Naive thymus-derived CD8-positive, alpha-beta T cell (primary cell): ENCODE measurements at places on chromosomes 4 and X.

GRCh38 chrX:148609515-148610327, 109.3 kb downstream of the AFF2 start:
- no peak for DNase-seq

DNA sequence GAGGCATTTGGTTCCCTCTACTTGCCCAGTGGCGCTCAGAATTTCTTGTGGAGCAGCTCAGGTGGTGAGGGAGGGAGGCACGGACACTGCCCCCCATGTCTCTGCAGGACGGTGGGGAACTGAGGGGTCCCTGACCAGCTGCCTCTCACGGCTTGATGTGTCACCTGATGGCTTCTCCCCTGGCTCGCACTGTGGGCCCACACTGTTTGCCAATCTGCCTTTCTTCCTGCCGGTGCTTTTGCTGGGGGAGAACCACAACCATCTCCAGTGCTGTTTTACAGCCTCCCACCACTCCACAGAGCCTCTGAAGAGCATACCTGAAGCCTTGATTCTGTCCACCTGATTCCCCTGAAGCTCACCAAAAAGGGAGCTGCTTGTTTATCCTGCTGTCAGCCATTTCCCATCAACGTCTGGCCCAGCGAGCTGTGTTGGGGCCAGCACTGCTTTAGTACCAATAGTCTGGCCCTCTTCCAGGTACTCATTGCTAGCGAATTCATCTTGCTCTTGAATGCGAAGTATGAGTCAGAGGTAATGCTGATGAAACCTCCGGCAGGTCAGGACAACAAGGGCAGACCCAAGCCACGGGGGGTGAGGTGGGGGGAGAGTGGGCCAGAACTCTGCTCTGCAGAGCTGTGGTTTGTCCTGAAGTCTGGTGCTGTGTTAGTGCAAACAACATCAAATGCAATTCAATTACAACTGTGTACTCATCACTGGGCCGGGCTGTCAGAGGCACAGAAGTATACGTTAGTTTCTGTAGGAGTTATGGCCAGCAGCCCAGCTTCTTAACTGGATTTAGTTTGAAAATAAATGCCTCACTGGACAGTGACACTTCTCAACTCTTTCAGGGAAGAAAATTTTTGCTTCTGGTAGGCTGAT, 208.3 kb upstream of the JADE1 start:
- no peak for DNase-seq

- no peak for DNase-seq
Observed at GRCh38 chr4:6699388-6699787, 5.7 kb downstream of the S100P start.

GRCh38 chrX:19747652-19748610, 139.5 kb downstream of the SH3KBP1 start:
- peak; percentile 45 for DNase-seq

DNA sequence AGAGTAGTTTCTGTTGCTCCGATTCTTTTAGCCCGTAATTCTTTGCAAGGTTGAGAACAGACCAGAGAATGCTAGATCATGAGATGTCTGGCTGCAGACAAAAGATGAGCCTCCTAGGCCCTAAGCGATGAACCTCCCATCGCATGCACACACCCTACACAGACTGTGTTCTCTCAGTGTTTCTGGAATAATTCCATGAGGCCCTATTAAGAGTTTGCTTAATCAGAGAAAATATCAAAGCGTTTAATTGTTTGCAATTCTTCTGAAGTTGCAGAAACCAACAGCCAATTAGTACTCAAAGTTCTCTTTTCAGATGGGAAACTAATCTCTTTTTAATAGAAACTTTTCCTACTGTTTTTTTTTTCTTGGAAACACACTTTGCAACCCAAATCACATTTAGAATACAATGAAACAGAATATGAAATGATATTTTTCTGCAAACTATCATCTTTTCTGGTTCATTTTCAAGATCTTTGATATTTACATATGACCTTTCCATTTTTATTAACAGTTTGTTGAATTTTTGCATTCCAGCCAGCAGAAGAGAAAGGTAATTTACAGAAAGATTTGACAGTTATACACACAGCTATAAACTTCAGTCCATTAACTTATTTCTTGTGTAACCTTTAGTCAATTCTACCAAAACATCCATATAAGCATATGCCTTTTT, 1525.6 kb downstream of the ARAP2 start:
- DNase-seq: no peak

- DNase-seq: no peak
Observed at GRCh38 chr4:162475246-162475645, 311.4 kb upstream of the FSTL5 start.

DNA sequence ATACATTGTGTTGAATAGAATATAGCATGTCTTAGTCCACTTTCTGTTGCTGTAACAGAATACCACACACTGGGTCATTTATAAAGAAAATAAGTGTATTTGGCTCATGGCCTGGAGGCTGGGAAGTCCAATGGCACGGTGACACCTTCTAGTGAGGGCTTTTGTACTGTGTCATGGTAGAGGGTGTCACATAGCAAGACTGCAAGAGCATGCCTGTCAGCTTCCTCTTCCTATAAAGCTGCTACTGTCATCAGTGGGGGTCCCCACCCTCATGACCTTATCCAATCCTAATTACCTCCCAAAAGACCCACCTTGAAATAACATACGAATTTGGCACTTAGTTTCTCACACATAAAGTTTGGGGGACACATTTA, 193.2 kb downstream of the PTTG2 start:
- DNase-seq: no peak

DNA sequence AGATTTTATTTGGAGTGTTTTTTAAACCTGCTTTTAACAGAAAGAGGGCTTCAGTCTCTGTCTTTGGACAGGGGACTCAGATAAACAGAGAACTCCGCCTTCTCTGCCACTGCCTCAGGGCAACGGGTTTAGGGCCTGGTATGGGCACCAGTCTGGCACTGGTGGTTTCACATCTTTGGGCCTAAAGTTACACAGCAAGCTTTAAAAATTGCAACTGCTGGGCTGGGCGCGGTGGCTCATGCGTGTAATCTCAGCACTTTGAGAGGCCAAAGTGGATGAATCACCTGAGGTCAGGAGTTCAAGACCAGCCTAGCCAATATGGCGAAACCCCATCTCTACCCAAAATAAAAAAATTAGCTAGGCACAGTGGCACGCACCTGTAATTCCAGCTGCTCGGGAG, 10.3 kb upstream of the NAT8L start:
- no peak for DNase-seq

GRCh38 chr4:184392316-184392715, 82.0 kb downstream of the IRF2 start:
- no peak for DNase-seq

DNA sequence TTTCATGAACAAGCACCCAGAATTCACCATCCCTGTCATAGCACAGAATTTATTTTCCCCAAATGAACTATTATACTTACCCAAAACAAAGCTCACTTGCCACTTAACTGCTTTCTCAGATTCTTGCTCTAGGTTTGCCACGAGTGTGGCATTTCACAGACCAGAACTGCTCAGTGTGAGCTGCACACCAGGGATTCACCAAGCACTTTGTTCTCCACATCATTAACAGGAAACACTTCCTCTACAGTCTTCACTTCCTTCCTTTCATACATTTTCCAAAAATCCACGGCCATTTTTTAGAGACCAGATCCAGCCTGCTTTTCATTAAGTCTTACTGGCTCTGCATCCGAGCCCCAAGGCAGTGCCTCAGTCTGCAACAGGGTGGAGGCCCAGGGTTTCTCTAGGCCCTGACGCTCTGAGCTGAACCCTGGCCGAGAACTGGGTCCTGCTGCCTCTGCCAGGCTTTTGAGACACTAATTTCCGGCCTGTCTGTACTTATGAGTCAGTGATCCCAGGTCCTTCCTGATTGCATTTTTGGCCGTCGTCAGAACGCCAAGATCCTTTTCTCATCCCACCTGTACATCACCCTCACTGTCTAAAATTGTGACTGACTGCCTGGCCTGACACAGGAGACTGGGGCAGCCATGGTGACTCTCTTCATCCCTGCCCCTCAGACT, 67.6 kb upstream of the MTNR1A start:
- DNase-seq: no peak

GRCh38 chr4:1638272-1638598, 45.9 kb downstream of the FAM53A start:
- DNase-seq: no peak

- no peak for DNase-seq
Observed at GRCh38 chr4:8723222-8723980, 130.8 kb downstream of the CPZ start.

- DNase-seq: no peak
Observed at GRCh38 chrX:100830547-100830946, 10.4 kb downstream of the CSTF2 start.

- DNase-seq: no peak
Observed at GRCh38 chr4:10831727-10832408, 147.3 kb upstream of the CLNK start.

DNA sequence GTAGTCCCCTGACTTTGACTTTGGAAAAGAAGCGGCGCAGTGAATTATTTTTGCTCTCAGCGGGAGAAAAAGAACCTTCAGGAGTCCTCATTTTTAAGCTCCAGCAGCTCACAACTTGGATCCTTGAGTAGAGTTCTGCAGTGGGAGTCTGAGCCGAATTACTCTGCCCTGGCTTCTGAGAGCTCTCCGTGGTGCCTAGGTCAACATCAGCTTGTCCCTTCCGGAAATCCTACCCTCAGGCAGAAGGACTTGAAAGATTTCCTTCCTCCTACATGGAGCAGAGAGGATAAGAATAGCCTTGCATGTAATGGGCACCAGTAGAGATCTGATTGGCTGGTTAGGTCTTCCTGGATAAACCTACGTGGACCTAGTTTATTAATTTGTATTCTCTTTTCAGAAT, 549.7 kb upstream of the TENM3 start:
- DNase-seq: no peak

- DNase-seq: no peak
Observed at GRCh38 chr4:76532805-76533204, 97.8 kb downstream of the SHROOM3 start.

GRCh38 chr4:146428298-146428697, 93.4 kb downstream of the SLC10A7 start:
- no peak for DNase-seq

DNA sequence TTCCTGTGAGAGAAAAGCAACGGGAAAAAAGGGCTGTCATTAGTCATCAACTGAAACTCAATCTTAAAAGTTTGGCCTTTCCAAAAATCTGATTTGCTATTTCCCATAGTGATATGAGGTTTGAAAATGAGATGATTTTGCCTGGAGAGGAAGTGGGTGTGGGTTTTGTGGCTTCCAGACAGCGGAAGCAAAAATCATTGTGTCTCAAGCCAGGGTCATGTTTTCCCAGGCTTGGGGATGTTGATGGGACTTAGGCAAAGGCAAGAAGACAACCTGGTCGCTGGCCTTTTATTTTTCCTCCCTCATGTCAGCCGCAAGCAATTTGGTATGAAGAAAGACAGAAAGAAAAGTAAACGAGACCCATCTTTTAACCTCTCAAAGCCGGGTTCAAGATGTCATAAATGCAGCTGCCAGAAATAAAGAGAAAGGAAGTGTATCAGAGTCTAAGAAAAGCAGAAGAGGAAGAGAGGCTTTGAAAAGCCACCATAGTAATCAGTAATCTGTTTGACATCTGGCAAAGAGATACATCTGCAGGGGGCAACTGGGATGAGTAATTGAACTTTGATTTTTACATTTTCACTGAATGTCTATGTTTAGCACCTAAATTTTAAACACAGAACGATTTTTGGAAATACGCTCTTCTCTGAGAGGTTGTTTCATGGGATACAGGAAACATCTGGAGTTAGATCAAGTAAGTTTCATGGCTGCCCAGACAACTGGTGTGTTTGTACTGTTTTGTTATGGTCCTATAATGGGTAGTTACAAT, 521.6 kb upstream of the SLIT2 start:
- DNase-seq: no peak

DNA sequence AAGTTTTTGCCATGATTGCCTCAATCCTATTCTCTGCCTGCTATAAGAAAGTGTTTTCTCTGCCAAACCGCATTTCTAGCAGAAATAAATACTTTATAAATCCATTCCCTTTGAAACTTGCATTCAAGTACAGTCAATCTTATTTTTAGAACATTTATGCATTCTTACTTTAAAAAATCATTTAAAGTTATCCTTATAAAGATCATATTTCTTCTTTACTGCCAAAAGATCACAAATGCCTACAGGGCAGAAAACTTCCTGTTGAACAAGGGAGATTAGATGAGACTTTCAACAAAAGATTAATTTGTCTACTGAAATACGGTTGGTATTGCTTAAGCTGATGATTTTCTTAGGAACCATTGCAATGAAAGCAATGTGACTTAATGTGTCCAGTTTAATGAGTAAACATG, 207.2 kb upstream of the SLIT2 start:
- DNase-seq: no peak

- DNase-seq: no peak
Observed at GRCh38 chrX:47748576-47748975, 88.1 kb upstream of the ZNF81 start.

DNA sequence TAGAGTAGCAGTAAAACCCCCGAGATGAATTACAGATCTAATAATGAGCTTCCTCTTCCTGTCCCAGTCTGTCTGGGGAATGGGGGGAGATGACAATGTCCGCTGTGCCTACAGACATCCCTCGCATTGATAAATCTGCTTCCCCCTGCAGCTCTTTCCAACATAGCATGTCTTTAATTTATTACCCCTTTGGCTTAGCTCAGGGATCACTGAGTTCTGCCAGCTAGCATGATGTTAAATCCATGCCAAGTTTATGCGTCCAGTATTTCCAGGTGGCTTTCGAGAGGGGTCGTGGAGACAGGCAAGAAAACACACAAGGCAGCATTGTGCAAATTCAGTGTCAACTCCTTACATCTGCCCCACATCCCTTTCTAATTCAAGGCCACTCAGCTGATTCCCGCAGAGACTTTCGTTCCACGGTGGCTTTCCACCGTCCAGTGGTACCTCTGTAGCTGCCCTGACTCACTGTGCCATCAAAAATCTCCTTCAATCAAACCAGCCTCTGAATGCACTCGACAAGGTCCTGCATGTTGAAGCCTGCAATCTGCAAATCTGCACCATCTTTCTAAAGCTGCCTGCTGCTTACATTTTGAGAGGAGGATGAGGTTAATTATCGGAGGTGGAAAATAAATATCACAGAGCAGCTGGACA, 75.1 kb downstream of the MXRA5 start:
- DNase-seq: no peak
